Left lobe of liver (tissue), 2 donors: ENCODE measurements at places on chromosomes 6 and 20. TPM values are rescaled to one million over a fixed set of nuclear protein-coding genes. Genes with fewer than 3 reads are reported as not detected.

CRIP3 gene
- total RNA-seq: 8.4 TPM

GRCh38 chr6:90149280-90149679 is 147.4 kb downstream of the BACH2 start:
- no peak for DNase-seq

OR2B6 gene
- not detected for total RNA-seq

FAXC gene
- 0.03 TPM for total RNA-seq

GRCh38 chr6:3208098-3208774 is 19.2 kb downstream of the TUBB2B start:
- no peak for DNase-seq

DNA sequence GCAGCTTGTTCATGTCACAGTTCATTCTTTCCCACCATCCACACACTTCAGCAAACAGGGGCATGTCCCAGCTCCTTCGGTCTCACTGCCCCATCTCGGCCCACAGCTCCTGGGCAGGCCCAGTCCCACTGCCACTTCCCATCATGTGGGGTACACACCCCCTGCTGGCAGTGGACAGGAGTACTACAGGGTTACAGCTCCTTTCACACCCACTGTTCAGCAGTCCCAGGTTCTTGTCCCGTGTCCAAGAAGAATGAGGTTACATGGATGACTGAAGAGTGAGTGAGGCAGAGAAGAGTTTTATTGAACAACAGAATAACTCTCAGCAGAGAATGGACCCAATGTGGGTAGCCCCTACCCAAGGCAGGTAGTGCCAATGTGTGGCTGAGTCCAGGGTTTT is 77.8 kb upstream of the SMLR1 start:
- DNase-seq: no peak

GRCh38 chr6:13624871-13625288 is 9.7 kb downstream of the NOL7 start:
- no peak for DNase-seq

GRCh38 chr6:79070206-79070825 is 7.7 kb downstream of the PHIP start:
- no peak for DNase-seq

RAMACL gene
- 0.28 TPM for total RNA-seq

- DNase-seq: no peak
Measured at GRCh38 chr20:16953858-16954257, 205.7 kb downstream of the OTOR start.

BPIFB2 gene
- total RNA-seq: 0.18 TPM

GRCh38 chr6:14428269-14428668 is 310.7 kb downstream of the CD83 start:
- no peak for DNase-seq

GRCh38 chr6:130847001-130847910 is 20.1 kb downstream of the SMLR1 start:
- no peak for DNase-seq

GGTLC1 gene
- not detected for total RNA-seq

- no peak for DNase-seq
Measured at GRCh38 chr20:39825950-39826349, 863.1 kb downstream of the MAFB start.

- no peak for DNase-seq
Measured at GRCh38 chr6:170177772-170178560, 112.9 kb downstream of the DLL1 start.

GPR63 gene
- total RNA-seq: 0.05 TPM

GRCh38 chr6:27867051-27867944 is 44.9 kb downstream of the OR2B2 start:
- peak; percentile 79 for DNase-seq

DNA sequence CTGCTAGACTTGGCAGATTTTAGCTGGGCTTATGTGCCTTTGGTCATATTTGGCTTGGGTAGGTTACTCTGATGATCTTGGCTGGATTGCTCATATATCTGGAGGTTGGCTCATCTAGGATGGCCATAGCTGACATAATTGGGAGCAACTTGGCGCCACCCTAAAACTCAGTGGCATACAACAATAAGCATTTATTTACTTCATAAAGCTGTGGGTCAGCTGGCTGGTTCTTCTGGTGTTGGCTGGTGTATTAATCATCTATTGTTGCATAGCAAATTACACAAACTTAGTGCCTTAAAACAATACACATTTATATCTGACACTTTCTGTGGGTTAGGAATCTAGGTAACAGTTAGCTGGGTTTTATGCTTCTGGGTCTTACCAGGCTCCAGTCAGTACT is 297.3 kb upstream of the JAG1 start:
- DNase-seq: no peak

DNA sequence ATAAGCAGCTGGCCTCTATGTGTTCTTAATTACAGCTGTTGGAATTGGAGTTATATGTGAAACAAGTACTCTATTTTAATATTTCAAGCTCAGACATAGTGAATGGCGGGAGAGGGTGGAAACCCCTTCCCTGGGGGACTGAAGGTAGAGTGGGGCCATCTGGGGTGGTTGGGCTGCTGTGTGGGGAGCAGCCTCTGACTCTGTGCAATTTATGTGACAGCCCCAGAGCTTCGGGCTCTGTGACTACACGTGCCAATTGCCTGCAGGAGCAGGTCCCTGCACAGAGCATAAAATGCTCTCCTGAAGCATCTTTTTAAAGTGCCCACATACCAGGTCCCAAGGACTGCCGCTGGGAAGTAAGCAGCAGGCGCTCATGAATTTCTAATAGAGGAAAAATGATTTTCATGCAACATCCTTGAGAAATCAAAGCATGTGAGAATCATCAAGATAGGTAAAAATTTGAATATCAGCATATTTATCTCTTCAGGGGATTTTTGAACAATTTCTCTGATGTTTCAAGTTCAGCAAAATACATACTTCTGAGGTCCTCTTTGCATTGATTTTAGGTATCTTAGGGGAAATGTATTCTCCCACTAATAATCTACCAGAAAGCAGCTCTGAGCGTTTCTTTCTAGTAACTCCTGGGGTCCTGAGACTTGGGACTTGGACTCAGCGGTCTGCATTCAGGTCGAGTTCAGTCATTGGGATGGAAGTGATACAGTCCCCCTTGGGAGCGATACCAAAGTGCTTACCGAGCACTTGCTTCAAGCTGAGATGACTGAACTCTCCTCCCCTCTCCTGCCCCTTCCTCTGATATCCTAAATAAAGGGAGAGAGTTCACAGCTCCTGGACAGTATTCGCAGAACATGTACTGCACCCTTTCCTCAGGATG is 40.0 kb downstream of the ALDH8A1 start:
- no peak for DNase-seq

DNA sequence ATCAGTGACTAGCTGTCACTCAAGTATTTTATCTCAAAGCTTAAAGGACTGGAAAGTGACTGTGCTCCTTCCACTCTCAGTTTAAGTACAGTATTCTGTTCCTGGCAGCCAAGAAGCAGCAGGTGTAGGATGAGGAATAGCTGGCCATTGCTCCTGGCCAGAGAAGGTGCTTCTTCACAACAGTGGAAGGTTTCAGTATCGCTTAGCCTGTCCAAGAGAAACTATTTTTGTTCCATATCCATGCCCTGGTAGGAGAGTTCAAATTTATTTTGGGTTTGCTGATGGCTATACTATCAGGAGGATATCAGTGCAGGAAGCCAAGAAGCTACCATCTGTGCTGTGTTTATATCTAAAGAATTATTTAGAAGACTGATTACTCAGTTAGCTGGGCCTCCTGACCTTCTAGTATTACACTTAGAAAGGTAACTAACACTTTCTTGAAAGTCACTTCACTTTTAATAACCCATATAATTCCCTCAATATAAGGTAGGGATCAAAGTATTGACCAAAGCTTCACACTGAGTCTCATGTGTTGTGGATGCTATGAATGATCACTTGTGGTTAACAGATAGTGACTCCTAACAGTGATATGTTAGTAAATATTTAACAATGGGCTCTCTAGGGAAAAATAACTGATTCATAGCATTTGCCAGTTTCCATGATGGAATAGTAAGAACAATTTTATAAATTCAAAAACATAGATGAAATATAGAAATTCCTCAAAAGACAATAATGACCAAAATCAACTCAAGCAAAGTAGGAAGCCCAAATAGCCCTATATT is 99.9 kb downstream of the AIG1 start:
- DNase-seq: no peak

GRCh38 chr20:50551288-50551687 is 41.1 kb downstream of the PTPN1 start:
- DNase-seq: no peak

DNA sequence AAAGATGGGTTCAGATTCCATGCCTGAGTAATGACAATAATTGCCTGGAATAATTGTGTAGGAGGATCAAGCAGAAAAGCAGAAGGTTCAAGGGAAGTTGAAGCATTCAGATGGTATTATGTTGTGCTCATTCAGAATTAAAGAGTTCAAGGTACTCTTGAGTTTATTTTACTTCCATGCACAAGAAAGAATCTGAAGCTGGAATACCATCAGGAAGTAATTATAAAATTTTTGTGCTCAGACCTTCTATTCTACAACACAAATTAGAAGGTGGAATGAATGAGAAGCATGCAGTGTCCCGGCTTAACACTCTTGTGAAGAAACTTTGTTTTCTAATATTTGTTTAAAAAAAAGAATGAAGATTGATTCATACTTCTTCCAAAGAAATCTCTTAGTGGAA is 139.4 kb upstream of the ENPP5 start:
- DNase-seq: no peak

DNA sequence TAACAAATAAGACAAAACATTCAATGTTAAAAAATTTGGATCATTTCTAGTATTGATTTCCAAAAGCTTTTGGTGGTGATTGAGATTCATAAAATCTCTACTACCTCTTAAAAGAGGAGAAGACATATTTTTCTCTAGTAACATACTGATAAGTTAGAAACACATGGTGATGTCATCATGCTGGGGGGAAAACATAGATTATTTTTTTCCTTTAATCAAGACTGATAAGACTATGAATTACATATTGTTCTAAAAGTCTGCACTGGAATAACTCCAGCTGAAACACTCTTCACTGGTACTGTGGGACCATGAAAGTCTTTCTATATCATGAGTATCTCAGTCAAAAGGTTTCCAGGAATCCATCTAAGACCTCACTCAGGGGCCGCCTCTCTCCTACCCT is 515.8 kb downstream of the PRKN start:
- DNase-seq: no peak

GRCh38 chr20:35451295-35451694 is 4.1 kb upstream of the CEP250 start:
- no peak for DNase-seq

- DNase-seq: no peak
Measured at GRCh38 chr6:134173366-134173725, 120.9 kb upstream of the SLC2A12 start.

GRCh38 chr6:13488015-13488895 is 855 bp upstream of the GFOD1 start:
- peak; percentile 65 for DNase-seq

GRCh38 chr20:21225215-21225947 is 77.8 kb upstream of the XRN2 start:
- no peak for DNase-seq

FAM83B gene
- 0.15 TPM for total RNA-seq

GRCh38 chr6:139871803-139872510 is 497.5 kb upstream of the CITED2 start:
- DNase-seq: no peak

- no peak for DNase-seq
Measured at GRCh38 chr6:111918825-111919224, 45.6 kb upstream of the FYN start.

KIAA1586 gene
- 4.9 TPM for total RNA-seq

DNA sequence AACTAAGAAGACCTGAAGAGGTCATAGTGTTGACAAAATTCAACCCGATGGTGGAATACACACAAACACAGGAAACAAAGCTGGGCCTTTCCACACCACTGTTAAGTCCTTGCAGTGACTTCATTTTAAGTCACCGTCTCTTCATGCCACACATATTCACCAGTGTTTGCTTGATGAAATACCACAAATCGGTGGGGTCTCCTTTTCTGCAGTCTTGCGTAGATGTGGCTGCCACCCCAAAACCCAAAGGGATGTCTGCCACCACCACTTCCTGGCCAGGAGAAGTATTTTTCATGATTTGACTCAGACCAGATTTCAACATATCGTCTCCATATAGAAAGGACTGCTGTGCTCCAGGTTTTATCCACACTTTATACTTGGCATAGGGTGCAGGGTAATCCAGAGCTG is 11.0 kb upstream of the COL10A1 start:
- DNase-seq: no peak

GRCh38 chr6:44621846-44622245 is 234.3 kb downstream of the CDC5L start:
- no peak for DNase-seq

DNA sequence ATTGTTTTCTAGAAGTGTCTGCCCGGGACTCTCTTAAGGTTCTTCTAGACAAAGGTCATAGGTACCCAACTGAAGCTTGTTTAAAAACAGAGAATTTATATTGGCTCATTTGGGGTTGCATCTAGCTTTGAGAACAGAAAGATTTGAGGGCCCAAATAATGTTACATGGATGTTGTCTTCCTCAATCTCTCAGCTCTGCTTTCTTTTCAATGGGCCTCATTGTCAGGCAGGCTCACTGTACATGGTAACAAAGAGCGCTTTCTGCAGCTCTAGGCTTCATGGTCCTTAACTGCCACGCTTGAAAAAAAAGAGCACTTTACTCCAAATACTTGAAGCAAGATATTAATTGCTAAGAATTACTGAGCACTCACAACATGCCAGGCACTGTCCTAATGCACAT is 22.2 kb downstream of the NHLRC1 start:
- DNase-seq: no peak

DNA sequence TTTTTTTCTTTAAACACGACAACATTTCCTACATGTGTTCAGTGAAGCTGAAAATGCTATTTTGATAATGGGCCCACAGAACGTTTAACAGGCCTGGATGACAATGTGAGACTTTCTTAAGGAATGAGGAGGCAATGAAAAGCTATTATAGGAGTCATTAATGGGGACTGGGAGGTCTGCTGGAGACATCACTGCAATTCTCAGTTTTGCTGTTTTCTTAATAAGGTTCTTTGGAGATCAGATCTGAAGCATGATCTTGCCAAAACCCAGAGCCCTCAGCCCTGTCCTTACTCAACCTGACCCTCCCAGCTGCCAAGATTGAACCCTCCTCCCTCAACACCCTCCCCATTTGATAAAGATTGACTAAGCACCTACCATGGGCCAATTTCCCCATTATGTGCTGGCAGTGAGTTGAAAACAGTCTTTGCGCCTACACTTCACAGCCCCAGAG is 353.1 kb downstream of the MAFB start:
- DNase-seq: no peak

DNA sequence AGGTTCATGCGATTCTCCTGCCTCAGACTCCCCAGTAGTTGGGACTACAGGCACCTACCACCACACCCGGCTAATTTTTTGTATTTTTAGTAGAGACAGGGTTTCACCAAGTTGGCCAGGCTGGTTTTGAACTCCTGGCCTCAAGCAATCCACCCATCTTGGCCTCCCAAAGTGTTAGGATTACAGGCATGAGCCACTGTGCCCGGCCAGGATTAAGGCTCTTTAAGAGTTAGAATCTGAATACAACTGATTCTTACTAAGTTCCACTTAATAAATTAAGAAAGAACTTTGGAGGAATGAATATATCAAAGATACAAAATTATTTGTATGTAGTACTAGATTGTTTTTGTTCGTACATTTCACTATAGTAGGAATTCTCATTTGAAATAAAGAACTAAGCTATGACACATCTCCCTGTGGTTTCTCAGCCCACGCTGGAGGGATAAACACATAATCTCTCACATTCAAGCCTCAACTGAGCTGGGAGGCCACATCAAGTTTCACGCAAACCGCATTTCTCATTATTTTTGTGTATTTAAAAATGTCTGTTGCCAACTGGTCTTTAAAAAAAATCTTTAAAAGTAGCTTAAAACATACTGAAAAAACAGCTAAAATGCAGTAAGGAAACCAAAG is 34.2 kb downstream of the DTNBP1 start:
- DNase-seq: no peak

OPN5 gene
- total RNA-seq: not detected

GRCh38 chr6:145147981-145148749 is 587.2 kb downstream of the EPM2A start:
- DNase-seq: no peak
